ENCODE measurements at places on chromosomes 16 and 17.

DNA sequence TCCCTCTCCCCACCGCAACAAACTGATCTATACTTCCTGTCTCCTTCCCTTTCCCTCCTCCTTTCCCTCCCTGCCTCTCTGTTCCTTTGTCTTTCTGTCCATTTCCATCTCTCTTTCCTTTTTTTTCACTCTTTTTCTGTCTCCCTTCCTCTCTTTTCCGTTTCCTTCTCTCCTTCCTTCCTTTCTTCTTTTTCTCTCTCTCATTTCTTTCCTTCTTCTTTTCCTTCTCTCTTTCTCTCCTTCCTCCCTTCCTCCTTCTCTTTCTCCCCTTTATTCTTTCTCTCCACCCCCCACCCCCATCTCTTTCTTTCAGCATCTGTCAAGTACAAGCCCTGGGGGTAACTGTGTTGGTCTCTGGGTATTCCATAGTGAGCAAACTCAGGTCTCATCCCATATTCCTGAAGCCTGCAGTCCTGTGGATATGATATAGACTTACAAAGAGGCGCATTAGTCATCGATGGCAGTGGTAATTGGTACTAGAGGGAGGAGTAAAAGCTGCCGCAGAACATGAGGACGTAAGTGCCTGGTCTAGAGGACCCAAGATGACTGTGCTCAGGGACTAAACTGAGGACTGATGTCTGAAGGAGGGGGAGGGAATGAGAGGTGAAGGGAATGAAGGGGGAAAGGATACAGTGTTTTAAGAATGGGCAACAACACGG is 50.4 kb downstream of the VAT1L start:
- no peak for DNase-seq

DNA sequence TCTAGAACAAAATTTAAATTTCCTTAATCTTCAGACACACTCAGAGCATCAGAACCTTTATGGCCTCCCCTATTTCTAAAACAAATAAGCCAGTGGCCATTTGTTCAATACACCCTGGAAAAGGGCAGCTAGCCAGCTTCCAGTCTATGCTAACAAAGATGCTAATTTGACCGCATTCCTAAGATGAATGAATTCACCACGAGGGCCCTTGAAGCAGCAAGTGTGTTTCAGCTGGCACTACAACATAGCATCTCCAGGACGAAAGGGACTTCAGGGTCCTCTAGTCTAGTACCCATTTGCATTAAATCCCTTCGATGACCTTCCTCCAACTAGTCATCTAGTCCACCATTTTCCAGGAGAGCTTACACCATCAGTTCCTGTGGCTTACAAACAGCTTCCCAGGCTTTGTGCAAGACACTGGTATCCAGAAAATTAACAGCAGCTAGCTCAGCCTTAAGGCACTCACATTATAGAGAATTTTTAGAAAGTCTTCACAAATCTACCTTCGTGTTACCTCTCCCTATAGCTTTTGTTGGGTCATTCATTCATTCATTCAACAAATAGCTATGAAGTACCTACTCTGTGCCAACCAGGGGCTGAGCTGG is 10.9 kb downstream of the KRT37 start:
- DNase-seq = no peak

GRCh38 chr16:30667361-30667905 is 9.2 kb downstream of the FBRS start:
- no peak for DNase-seq

DNA sequence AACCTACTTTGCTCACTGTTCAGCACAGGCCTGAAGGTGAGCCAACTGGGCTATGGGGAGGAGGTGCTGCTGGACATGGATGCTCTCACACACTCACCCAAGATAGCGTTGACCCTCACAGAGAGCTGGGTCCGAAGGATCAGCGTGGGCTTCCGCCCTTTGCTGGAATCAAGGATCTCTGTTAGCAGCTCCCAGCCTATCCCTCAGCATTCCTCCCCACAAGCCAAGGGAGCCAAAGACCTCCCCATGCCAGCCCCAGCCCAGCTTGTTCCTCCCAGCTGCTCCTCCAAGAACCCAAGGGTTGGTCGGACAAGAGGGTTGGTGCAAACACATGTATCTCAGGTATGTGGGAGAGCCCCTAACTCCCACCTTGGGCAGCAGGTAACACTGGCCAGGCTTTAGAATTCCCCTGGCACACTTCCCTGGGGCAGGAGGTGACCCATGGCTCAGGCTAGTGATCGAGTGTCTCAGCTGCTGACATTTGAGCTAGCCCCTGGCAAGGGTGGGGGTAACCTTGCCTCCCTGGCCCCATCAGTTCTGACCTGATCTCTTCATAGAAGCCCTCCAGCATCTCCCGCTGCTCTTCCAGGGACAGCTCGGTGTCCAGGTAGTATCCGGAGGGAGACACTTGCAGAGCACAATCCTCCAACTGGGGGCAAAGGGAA is 8.3 kb downstream of the FHOD1 start:
- no peak for DNase-seq

GRCh38 chr17:81314398-81315081 is 19.4 kb upstream of the SLC38A10 start:
- DNase-seq = no peak

DNA sequence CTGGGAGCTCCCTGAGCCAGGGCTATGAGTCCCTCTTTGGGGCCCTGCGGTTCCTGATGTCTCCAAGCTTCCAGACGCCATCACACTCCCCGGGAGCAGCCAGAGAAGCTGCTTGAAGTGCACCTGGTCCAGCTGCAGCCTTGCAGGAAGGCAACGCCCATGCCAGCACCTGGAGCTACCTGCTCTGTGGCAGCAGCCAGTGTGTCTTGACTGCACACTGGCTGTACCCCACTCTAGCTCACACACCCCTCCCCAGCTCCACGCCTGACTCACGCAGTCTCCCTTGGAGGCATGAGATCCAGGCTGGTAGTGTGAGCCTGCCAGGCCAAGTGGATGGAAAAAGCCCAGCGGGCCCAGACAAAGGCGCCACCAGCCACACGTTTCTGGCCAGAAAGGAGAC is 63.3 kb downstream of the USP32 start:
- DNase-seq = no peak

DNA sequence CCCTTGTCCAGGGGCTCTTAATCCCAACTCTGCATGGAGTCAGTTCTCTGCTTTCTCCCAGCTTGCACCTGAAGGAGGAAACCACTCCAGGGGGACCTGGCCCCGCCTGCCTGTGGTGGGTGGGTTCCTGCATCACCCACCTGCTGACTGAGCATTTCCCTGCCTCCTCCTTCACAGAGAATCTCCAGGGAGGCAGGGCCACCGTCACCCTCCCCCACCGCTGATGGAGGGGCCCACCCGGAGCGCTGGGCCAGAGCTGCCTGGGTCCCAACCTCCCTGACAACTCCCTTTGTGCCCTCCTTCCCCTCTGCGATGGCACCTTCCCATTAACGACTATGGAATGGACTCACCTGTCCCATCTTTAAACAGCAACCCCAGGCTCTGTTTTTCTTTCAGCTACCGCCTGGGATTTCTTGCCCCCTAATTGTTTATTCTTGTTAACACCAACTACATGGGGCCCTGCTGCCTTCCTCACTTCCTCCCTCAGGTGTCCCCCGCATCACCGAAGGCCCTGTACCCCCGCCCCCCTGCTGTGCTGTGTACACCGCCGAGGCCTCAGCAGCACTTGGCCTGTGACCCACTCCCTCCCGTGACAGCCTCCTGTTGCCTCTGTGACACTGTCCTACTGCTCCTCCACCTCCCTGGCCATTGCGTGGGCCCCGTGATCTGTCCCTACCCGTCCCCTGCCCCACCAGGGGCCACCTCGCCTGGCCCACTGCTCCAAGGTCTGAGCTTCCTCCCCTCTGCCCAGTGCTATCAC is 842 bp upstream of the TEDC2 start:
- DNase-seq = no peak

DNA sequence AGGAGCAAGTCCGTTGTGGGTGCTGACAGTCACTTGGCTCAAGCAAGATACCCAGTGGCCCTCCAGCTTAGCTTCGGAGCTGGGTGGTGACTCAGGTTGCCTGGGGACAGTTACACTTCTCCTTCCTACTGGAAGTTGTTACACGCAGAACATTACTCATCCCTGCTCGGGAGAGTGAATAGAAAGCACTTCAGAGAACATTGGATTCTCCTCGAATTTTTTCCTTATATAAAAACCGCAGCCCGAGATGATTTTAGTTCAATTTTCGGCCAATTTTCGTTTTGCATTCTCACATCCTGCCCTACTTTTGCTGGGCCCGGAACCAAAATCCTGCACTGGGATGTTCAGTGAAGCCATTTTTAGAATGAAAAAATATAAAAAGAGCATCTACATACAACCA is 99.7 kb downstream of the ELAC2 start:
- no peak for DNase-seq

DNA sequence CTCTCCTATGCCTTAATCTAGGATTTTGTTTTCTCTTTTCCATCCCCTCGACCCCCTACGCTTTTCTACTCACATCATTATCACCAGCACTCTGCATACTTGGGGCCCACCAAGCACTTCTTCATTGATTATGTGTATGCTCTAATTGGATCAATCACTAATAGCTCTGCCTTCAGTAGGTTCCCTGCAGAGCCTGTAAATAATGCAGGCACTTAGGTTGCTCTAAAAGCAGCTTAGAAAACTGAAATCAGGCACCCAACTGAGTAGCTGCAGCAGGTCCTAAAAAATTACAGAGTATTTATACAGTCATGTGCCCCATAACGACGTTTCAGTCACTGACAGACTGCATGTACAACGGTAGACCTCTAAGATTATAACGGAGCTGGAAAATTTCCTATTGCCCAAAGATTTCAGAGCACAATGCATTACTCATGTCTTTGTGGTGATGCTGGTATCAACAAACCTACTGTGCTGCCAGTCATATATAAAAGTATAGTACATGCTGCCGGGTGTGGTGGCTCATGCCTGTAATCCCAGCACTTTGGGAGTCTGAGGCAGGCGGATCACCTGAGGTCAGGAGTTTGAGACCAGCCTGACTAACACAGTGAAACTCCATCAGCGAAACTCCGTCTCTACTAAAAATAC is 280.4 kb downstream of the HS3ST3B1 start:
- DNase-seq = no peak

GRCh38 chr17:38451030-38451839 is 23.0 kb downstream of the ARHGAP23 start:
- DNase-seq = no peak

GRCh38 chr17:77235370-77235941 is 94.7 kb downstream of the SEC14L1 start:
- DNase-seq = peak; percentile 15

DNA sequence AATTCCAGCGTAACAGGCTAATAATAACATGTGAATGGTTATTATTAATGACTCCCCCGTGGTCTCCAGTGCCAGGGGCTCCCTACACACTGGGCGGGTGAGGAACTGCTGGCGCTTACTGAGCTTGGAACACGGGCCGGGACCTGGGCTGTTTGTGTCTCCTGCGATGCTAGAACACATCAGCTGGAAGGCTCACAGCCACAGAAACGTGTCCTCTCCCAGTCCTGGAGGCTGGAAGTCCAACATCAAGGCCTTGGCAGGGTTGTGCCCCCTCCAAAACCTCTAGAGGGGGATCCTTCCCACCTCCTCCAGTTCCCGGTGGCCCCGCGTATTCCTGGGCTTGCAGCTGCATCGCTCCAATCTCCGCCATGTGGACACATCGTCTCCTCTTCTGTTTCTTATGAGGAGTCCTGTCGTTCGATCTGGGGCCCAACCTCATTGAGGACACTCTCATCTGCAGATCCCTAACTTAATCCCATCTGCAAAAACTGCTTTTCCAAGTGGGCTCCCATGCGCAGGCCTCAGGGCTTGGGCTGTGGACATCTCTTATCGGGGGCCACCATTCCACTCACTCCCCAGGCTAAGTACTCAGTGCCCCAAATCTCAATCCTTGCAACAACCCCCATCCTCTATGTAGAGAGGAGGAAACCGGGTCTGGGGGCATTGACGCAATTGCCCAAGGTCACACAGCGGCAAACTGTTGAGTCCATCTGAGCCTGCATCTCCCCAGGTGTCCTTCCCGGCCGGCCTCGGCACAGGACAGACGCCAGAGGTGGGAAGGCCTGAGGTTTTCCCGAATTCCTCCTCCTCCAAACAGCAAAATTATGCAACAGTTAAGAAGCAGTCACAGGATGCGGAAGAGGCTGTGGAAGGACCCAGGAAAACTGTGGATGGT is 193.9 kb downstream of the IRF8 start:
- no peak for DNase-seq

- no peak for DNase-seq
Observed at GRCh38 chr17:12398441-12399051, 267.1 kb upstream of the MYOCD start.

DNA sequence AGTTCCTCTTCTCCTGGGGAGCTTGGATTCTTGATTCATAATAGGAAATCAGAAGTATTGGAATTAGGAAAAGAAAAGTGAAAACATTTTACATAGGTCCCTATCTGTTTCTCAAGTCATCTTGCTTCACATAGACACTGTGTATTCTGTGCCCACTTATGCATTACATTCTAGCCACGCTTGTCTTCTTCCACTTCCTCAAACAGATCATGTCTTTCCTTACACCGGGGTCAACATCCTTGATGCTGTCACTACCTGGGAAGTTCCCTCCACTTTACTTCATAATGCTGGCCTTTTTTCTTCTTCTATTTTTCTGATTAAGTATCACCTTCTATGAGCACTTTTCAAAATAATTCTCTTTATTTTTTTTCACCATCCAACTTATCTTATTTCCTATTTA is 606.4 kb upstream of the CDH8 start:
- DNase-seq = no peak

GRCh38 chr16:88290850-88291830 is 91.6 kb upstream of the ZNF469 start:
- DNase-seq = no peak

DNA sequence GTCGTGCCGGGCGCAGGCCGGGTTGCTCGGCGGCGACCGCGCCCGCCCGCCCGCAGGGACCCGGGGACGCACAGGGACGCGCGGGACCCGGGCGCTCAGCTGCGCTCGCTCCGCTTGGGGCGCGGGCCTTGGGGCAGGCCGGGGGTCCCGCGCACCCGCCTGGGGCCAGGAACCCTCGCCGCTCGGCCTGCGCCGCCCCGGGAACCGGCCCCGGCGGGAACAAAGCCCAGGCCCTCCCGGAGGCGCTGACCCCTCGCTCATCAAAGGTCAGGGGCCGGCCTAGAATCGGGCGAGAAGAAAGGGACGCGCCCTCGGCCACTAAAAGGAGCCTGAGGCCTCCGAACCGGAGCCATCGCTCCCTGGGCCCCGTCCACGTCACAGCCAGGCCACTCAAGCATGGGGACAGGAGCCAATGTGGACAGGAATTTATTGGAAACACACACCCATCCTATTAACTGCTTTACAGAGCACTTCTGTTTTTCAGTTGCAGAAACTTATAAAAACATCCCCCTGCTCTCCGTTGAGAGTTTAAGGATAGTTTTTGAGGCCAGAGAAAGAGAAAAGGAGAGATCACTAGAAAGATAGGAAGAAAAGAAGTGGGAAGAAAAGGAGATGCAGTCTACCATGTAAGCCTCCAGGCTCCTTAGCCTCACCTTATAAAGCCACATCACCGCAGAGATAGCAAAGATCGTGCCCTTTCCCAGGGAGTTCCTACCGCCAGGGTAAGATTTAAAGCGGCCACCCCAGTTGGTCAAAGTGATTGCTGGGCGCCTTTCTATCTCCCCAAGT is 558 bp upstream of the ZFHX3 start:
- DNase-seq = no peak

- no peak for DNase-seq
Observed at GRCh38 chr16:29756654-29757053, 10.9 kb upstream of the C16orf54 start.

- DNase-seq = no peak
Observed at GRCh38 chr17:57463103-57463885, 207.0 kb downstream of the MSI2 start.
